ENCODE measurements at places on chromosomes 7 and 10.

DNA sequence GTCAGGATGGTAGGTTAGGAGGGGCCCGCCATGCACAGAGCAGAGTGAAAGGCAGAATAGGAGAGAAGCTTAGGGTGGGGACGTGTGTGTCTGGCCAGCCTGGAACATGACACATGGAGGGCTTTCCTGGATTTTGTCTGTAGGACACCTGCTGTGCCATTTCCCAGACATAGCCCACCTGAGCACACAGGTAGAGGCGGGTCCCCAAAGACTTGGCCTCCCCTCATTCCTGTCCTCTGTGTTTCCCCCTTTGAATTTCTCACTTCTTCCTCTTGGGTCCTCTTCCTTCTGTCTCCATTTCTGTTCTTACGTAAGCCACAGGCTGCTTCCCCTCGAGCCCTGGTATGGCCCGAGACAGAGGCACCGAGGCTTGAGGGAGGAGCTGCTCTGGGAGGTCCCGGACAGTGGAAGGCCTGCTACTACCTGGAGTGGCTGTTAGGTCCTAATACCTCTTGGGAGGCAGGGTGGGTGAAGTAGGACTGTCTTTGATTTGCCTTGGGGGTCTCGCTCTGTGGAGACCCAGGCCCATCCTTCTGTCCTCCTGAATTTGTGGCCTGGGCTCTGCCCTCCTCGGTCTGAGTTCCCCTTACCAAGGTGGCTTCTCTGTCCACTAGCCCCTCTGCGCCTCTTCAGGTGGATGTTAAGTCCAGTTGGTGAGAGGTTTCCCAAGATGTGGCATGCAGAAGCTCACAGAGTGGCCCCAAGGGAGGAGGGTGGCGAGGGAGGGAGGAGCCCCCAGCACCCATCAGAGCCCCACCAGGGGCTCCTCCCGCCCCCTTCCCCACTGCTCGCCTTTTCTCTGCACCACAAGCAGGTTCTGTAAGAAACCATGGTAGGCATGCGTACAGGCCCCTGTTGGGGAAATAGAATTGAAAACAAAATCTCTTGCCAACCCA is 5.5 kb downstream of the ZNF775 start:
- no peak for DNase-seq

- DNase-seq, result no peak
Measured at GRCh38 chr10:132963430-132963960, 21.1 kb upstream of the CFAP46 start.

DNA sequence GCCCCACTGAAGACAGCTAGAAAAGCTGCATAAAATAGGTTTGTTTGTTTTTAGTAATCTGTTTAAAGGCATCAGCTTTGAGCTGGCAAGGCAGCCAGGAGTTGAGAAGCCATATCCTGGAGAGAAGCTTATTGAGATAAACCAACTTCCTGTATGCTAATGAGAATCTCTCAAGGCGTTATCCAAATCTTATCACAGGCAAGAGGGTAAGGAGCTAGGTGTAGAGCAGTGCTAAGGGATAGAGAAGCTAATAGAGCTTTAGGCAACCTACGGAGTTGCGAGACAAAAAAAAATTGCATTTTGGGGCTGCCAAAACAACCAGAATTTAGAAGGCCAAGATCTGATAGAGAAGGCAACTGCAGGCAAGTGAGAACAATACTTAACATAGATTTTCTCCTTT is 641.6 kb downstream of the SH2D4B start:
- no peak for DNase-seq

DNA sequence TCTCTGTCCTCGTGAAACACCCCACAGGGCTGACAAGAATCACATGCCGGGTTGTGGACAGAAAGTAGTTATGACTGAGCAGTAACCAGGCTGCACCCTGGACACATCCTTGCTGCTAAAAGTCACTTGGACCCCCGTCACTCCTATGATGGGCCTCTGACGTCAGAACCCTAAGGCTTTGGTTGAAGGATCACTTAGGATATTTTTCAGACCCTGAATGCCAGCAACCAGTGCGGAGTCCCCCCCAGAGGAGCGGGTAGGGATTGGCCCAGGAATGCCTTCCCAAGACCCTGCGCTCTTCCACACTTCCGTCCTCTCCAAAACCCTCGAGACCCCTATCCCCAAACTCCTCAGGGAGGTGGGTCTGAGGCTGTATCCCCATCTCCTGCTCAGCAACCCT is 52.1 kb downstream of the CFAP46 start:
- no peak for DNase-seq

DNA sequence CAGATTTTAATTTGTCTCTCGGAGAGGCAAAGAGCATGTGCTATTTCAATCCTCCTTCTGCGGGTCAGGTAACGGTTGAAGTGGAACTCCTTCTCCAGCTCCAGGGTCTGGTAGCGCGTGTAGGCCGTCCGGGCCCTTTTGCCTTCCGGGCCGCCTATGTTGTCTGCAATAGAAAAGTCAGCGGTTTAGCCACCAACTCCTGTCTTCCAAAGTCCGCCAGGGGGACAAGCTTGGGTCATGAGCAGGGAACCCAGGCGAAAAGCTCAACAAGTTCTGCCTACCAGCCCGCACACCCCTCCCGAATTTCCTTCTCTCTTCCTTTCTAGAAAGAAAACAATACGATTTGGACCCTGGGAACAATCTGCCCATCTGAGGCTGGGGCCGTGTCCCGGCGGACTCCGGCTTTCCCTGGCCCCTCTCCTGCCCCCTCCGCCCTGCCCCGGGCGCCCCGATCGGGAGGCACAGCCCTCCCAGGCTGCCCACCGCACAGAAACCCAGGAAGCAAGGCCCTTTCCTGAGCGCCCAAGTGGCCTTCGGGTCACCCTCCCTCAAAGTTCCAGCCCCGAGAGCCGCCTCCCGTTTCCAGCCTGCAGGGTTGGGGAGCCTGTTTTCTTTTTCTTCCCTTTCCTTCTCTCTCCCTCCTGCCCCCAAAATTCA is 1.4 kb downstream of the HOXA5 start:
- DNase-seq, result no peak

DNA sequence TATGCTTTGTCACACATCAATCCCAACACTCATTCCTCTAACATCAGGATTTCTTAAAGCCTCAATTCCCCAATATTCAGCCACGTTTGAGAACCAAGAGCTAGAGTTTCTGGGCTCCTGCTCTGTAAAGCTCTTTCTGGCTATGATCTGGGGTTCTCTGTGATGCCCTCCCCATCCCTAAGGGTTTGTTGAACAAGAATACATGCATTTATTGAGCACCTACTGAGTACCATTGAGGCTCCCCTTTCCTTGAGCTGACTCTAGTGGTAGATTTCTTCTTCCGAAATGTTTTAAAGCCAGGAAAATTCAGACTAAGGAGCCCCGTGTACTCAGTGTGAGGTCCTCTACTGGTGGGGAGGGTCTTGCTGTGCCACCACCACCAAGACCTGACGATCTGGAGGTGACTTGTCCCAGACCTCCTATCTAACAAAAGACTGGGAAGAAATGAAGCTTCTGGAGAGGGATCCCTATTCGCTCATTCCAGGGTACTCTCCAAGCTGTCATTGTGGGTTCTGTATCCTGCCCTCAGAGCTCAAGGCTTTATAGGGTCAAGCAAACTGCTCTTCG is 23.1 kb upstream of the SRGN start:
- DNase-seq, result no peak

- no peak for DNase-seq
Measured at GRCh38 chr10:29150010-29150409, 138.9 kb upstream of the LYZL1 start.

DNA sequence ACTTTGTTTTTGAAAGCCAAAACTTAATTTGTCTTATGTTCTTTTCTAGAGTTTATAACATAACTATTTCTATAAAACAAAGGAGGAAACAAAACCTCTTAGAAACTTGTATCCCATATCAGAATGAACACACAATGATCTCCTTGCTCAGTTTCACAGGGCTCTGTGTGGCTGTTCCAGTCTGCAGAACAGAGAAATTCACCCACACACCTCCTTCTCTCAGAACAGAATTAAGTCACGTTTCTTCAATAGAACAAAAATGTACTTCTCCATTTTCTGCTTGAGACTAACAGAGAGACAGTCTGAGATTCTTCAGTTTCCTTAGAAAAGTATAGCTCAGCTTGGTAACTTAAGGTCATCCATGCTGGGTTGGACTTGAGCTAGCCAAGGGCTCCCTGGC is 15.8 kb upstream of the DOCK1 start:
- no peak for DNase-seq

- no peak for DNase-seq
Measured at GRCh38 chr7:38822549-38822948, 86.4 kb downstream of the VPS41 start.

GRCh38 chr7:119988401-119988800 is 284.6 kb upstream of the KCND2 start:
- no peak for DNase-seq

DNA sequence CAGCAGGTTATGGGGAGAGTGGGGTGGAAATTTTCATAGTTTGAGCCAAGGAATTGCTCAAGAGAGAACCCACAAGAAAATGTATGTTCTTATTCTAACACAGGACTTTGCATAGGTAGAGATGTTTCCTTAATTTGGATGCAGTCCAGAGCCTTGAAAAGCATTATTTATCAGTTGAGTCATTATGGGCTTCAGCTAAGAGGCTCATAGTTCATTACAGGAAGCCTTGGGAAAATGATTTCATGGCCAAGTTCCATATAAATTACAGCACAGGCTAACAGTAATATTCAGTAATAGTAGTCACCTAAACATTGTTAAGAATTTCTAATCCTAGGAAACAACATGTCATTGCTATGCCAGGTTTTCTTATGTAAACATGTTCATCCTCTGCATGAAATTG is 131.1 kb upstream of the PTPRZ1 start:
- DNase-seq, result no peak

- no peak for DNase-seq
Measured at GRCh38 chr7:113444261-113444660, 325.9 kb upstream of the SMIM30 start.

DNA sequence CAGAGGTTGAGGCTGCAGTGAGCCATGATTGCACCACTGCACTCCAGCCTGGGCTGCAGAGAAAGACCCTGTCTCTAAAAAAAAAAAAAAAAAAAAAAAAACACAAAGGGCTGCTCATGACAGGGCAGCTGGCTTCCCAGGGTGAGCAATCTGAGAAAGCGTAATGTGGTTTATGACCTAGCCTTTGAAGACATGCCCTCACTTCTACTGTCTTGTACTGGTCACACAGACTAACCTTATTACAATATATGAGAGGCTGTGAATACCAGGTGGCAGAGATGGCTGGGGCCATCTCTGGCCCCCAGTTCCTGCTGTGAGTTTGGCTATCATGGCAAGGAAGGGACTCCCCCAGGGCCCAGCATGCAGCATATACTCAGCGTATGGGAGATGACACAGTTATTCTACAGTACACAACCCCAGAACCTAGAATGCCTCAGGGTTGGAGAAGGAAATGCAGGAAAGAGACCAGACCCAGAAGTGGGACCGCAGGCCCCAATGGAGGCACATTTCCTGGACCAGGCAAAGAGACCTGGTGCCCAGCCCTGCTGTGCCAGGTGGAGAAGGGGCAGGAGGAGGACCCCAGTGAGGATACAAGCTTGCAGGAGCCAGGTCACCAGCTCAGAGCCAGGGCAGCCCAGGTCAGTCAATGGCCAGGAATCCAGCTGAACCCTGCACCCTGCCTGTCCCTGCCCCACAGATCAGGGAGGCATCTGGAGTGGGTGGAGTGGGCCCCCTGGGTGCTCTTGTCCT is 26.3 kb downstream of the NPTX2 start:
- DNase-seq, result no peak

DNA sequence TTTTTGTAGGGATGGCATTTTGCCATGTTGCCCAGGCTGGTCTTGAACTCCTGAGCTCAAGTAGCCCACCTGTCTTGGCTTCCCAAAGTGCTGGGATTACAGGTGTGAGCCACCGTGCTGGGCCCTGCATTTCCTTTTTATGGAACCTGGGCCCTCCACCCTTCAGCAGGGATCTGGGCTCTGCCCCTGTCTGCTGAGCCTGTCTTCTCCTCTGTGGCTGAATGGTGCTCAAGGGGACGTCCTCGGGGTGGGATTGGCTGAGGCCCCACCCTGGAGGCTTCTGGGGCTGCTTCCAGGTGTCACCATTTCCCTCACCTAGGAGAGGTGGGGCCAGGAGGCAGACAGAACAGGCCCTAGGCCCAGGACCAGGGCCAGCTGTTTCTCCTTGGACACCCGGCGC is 18.4 kb downstream of the FAM241B start:
- no peak for DNase-seq

DNA sequence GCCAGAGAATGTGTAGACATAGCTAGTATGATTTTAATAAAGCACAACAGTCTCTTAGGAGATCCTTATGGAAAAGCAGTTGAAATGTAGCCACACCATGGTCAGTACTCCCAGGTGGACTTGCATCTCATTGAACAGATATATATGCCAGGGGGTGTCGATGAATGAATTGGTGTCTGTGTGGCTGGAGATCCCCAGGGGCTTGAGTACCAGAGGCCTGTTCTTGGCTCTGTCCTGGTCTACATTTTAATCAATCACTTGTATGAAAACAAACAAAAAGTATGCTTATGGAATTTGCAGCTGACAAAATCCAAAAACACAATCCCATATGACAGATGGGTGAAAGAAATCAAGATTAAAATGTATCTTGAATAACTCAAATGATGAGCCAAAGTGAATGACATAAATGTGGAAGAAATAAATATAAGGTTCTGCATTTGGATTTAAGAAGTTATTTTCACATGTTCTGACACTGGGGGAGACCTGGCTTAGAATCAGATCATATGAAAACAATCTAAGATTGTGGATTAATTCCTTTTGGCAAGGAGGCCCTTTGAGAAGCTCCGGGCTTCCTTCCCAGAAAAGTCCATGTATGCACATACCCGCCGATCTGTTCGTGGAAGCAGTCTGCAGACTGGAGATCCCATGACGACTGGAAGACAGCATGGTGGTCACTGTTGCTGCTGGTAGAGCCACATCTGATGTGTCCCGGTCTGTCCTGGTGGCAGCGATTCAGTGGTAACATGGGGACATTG is 15.6 kb downstream of the CLEC2L start:
- no peak for DNase-seq

DNA sequence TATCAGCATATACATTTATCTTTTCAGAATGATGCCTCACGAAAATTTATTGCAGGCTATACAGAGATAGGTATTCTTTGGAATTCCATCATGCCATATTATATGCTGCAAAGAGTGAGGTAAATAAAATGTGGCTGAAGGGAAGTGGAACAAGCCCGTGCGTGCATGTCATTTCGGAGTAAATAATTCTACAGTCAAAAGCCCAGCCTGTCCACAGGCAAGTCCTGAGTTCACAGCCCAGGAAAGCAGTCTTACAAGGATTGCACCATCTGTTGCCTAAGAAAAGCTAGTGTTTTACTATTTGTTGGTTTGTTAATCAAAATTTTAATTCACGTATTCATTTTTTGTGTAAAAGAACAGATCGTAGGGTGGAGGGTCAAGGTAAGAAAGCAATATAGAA is 292.4 kb upstream of the AKR1E2 start:
- DNase-seq, result no peak

All from neural crest cell (in vitro differentiated cells).